ENCODE measurements at places on chromosomes 4 and X.

- DNase-seq: no peak
These were observed 47.6 kb downstream of the SH3KBP1 start for GRCh38 chrX:19839770-19840254.

GRCh38 chr4:53706422-53707032, 115.2 kb upstream of the LNX1 start:
- DNase-seq: no peak

DNA sequence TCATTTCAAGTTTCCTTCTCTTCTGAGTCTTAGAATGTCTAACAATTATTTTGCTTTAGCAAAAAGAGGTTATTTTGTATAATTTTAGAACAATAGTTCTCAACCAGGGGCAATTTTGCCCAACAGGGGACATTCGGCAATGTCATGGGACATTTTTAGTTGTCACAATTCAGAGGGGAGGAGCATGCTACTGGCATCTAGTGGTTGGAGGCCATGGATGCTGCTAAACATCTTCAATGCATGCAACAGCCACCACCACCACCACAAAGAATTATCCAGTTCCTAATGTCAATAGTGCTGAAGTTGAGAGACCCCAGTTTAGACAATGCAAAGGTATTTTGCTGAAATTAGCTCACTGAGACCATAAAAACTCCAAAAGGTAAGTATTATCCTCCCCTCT, 122.5 kb downstream of the ARHGAP6 start:
- DNase-seq: no peak

GRCh38 chr4:69057620-69058409, 38.5 kb upstream of the UGT2B7 start:
- DNase-seq: no peak

DNA sequence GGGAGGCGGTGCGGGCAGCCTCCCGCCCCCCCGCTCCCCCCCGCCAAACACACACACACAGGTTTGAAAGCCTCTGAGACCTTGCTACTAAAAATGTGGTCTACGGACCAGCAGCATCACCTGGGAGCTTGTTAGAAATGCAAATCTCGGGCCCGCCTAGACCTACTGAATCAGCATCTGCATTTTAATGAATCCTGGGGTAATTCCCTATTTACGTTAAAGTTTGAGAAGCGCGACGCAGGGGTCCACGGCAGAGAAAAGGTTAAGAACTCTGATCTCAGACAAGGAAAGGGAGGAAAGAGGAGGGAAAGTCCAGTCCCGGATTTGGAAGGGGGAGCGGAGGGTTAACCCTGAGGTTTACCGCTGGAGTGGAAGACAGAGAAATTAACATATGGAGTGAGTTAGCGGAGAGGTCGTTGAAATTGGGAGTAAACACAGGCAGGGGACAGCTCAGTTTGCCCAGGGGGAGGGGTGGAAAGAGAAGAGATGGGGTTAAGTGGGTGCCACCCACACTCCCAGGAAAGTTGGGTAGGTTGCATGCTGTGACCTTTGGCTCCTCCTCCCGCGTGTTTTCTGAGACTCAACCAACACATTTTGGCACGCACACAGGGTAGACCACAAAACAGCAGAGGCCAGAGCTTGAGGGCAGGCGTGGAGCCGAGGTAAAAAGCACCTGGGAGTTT, 483.6 kb downstream of the BCOR start:
- DNase-seq: no peak

GRCh38 chr4:139460565-139460964, 6.6 kb downstream of the RAB33B start:
- no peak for DNase-seq

DNA sequence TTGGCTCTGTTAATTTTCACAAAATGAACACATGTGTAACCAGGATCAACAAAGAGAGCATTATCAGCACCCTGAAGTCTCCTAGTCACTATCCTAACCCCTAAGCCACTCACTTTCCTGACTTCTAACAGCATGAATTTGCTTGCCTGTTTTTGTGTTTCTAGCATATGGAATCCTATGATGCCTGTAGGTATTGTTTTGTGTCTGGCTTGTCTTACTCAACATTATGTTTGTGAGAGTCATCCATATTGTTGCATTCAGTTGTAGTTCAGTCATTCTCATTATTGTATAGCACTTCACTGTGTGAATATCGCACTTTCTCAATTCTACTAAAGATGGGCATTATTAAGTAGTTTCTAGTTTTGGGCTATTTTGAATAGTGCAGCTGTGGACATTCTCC, 15.6 kb downstream of the EDNRA start:
- DNase-seq: no peak

GRCh38 chr4:90128961-90129495, 1.8 kb downstream of the CCSER1 start:
- no peak for DNase-seq

DNA sequence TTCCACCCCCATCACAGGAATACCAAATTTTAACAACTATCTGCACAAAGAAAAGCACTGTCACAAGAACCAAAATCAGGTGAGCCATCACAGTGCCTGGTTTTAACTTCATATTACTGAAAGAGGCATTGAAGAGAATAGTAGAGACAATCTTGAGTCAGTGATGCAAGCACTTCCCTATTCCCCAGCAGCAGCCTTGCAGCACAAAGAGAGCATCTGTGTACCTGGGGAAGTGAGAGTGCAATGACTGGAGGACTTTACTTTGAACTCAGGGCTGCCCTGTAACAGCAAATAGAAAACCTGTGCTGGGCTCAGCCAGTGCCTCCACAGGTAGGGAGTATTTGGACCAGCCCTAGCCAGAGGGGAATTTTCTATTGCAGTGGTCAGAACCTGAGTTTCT, 361.8 kb downstream of the TEX13C start:
- no peak for DNase-seq

GRCh38 chrX:69153060-69153730, 12.1 kb downstream of the PJA1 start:
- peak; percentile 94 for DNase-seq

DNA sequence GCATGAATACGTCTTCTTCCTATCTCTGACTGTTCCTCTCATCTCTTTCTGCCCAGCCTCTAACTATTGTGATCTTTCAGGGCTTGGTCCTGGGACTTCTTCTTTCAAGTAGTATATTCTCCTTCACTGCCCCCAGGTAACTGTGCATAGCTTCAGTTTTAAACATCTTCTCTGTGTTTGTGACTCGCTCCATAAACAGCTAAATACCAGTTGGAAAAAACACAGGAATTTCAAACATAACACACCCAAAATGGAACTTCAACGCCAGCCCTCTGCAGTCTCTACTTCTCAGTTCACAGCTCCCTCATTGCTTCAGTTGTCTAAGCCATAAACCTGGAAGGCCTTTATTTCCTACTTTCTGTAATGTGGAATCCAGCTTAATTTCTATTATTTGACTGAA, 16.6 kb downstream of the TRIML2 start:
- DNase-seq: no peak

- DNase-seq: no peak
These were observed 101.8 kb upstream of the TLR3 start for GRCh38 chr4:185966997-185967775.

DNA sequence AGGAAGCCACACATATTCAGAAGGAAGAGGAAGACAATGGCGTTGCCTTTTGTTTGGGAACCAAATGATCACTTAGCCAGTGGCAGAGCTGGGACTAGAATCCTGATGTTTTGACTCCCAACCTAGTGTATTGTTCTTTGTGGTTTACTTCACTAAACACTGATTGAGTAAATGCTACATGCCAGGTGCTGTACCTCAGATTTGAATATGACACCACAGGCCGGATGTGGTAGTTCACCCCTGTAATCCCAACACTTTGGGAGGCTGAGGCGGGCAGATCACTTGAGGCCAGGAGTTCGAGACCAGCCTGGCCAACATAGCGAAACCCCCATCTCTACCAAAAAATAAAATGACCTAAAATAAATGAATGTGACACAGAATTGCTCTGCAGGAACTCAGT, 8.4 kb downstream of the NDUFA1 start:
- DNase-seq: no peak

DNA sequence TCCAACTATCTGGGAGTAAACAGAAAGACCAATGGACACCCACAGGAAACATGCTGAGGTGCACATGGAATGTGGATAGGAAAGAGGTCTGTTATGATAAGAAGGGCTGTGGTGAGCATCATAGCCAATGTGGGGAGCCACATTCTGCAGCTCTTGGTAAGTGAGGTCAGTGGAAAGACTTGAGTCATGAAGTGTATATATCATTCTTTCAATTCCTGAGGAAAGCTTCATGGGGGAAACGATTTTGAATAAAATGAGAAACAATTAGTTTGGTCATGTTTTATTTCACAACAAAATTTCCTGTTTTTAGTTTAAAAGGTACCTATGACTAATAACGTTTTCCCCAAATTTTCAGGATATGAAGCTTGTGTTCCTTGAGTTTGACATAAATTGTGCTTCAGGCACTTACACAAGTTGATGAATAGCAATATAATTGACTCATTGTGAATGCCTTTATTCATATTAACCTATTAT, 41.4 kb upstream of the RASSF6 start:
- DNase-seq: no peak

GRCh38 chr4:122541996-122542395, 78.9 kb downstream of the IL21 start:
- no peak for DNase-seq

DNA sequence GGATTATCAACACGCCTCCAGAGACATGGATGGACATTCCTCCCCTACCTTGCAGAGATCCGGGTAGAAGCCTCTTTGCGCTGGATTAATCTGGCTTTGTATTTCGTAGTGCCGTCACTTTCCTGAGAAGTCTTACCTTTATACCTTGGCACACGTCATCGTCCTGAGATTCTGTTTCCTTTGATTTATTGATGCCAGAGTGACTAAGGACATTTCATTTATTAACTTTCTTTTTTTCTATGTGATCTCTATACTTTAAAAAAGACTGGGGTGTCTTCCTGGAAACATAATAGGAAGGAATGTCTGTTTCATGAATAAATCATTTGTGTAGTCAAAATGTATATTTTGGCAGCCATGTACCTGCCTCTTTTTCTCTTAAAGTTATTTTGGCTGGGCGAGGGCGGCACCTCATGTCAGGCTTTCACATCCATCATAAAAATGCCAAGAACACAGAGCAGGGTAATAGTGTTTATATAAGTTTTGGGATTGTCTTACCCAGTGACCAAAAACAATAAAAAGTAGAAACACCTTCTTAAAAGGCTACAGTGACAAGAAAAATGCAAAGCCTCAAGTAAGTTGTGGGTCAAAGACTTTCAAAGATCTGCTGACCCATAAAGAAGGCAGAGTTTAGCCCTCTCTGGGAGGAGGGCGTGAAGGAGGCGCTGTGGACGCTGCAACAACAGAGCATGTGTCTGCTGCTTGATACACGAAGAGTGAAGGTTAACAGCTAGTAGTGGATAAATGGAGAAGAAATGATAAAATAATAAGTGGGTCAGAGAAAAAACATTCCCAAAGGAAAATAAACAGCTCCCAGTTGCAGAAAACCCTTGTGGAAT, 124.4 kb downstream of the SHROOM3 start:
- DNase-seq: no peak
